Left lung (tissue), 14 donors: ENCODE measurements at places on chromosomes 12 and 14. TPM values are rescaled to one million over a fixed set of nuclear protein-coding genes. Genes with fewer than 3 reads are reported as not detected.

GRCh38 chr12:4806439-4807115, 86.4 kb downstream of the GALNT8 start:
- no peaks in the 10 kb centered on the region for H3K36me3 ChIP-seq
- peaks cover 62% of the 10 kb centered on the region for H3K27me3 ChIP-seq
- H3K4me3 ChIP-seq = no peak overlapping the region
- no peak overlapping the region for H3K27ac ChIP-seq

DNA sequence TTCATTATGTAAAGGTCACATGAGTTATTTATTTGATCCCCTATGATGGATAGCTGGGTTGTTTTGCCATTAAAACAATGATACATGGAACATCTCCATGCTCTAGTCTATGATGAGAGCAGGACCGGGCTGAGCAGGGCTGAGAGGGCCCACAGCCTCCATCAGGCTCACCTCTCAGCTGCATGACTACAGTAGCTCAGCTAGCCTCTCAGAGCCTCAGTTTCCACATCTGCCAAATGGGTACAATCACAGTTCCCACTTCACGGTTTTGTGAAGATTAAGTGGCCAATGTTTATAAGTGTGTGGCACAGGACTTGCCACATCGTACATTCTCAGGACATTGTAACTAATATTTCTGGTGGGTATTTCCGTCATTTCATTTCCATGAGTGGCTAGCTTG, 19.9 kb upstream of the MYL2 start:
- H3K4me3 ChIP-seq = no peak overlapping the region
- no peaks in the 10 kb centered on the region for H3K4me1 ChIP-seq
- no peaks in the 10 kb centered on the region for H3K36me3 ChIP-seq
- H3K27ac ChIP-seq = no peak overlapping the region
- peaks cover 5% of the 10 kb centered on the region for H3K27me3 ChIP-seq

DNA sequence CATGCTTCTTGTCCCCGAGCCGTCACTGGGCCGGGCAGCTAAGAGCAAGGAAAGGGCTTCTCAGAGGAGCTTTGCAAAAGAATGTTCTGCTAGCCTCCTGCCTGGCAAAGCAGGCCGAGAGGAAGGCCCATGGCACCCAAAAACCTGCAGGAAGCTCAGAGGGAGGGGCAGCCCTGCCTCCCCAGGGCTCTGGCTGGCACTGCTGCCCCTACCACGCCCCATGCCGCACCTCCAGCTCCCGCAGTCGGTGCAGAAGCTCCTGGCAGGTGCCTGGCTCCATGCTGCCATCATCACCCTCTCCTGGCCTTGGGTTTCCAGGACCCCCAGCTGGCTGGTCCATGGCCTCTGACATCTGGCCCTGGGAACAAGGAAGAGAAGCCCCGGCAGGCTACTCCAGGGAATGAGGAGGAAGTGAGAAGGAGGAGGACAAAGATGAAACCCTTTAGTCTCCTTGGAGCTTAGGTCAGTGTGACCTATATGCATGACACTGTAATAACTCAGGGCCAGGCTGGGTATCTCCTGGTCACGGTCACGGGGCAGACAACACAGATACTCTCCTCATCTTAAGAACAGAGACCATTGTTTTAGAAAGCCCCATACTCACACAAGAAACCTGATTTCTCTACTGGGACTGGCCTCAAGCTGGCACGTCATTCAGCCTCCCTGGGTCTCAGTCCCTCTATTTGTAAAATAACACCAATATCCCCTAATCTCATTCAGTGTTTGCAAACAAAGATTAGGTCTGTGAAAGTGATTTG, 24.3 kb downstream of the NCKAP5L start:
- DNase-seq = no peak
- no peak overlapping the region for H3K27ac ChIP-seq
- H3K4me1 ChIP-seq = peaks cover 4% of the 10 kb centered on the region

GSC gene
- total RNA-seq = not detected

ALDH2 gene
- total RNA-seq = 239 TPM
